ENCODE measurements at places on chromosomes 12 and 14. TPM values are rescaled to one million over a fixed set of nuclear protein-coding genes. Genes with fewer than 3 reads are reported as not detected.

The KRT86 gene
- 0.15 TPM for total RNA-seq

The POMT2 gene
- total RNA-seq = 41.2 TPM

The GPD1 gene
- total RNA-seq = 1.2 TPM

The LARP4 gene
- total RNA-seq = 93.9 TPM

The KRT4 gene
- not detected for total RNA-seq

GRCh38 chr12:57069523-57069922 lies 9.1 kb downstream of the NEMP1 start:
- DNase-seq = no peak

DNA sequence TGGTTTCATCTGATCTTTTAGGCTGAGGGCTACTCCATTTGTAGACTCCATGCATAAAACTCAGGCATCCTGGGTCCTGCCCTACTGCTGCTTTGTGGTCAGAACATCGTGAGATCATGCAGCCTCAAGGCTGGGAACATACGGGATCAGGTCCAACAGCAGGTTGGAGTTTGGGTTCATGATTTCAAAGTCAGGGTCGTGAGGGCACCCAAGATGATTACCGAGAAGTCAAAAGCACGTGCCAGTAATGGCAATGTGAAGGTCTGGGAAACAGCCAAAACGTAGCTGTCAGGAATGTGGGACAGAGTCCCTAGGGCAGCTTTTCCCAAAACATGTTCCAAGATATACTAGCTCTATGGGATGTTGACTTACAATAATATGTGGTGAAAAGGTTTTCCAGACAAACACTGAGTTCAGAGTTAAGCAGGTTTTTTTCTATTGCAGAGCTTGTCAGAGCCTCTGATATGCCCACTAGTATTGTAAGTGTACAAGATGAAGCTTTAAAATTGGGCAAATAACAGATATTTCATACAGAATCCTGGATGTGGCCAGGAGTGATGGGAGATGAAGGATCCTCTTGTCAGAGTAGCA lies 130.3 kb upstream of the DNM1L start:
- DNase-seq = no peak

The ANO2 gene
- total RNA-seq = 5.5 TPM

DNA sequence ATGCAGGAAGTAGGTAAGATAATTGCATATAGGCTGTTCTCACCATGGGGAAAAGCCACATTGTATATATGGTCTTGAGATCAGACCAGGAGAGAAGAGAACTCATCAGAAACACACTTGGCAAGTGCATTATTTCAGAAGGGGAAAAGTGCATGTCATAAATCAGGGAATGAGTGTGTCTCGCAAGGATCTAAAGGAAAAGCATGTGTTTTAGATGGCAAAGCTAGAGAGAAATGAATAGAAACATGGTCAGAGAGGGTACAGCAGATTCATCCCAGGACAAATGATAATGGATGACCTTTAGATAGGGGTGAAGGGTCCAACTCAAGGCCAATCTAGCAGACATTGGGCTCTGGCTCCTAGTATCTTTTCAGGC lies 230.2 kb upstream of the NAV3 start:
- DNase-seq = no peak

- DNase-seq = no peak
These were observed 223.9 kb downstream of the PTPRO start for GRCh38 chr12:15546102-15546701.

DNA sequence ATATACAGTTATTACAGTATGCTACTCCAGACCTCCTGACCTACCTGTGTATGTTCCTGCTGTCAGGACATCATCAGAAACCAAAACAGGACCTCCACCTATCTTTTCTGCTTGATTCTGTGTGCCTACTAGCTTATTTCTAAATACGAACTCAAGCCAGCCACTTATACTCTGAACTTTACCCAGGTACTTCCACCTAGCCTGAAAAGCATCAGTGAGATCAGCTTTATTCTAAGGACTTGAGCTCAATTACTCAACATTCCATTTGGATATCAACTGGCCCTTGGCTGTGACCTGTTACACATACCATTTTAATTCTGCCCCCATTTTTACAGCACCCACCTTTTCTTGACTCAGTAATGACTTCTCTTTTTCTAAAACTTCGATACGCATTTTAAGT lies 29.2 kb downstream of the TRIP11 start:
- no peak for DNase-seq

GRCh38 chr12:47813511-47814196 lies 6.0 kb downstream of the HDAC7 start:
- DNase-seq = no peak

The FSCB gene
- total RNA-seq = not detected

The RPGRIP1 gene
- total RNA-seq = 0.65 TPM

The HELB gene
- total RNA-seq = 7.6 TPM

DNA sequence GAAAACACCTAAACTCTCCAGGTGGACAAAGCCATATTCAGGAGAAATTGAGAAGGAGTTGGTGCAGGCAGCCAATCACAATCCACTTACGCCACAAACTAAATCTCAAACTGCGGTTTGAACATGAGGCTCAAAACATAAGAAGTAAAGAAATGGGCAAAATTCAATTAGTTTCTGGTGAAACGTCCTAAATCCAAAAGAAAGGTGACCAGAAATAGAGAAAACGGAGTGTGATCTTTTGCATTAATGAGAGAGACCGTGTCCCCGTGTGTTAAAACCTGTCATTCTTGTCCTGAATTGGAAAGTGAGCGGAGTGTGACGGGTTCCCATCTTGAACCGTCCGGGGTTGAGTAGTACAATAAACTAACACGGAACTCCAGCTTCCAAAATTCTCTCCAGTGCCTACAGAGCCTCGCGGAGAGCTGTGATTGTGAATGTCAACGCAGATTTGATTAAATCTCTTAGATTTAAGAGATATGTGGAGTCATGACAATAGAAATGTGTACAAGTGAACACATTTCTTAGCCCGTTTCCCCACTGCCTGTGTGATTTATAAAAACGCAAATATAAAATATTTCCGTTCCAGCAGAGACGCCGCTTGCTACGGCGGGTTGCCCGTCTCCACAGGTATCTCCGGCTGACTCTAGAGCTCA lies 595 bp upstream of the METAP2 start:
- DNase-seq = no peak

The GNB3 gene
- total RNA-seq = 9.0 TPM

The MYF6 gene
- total RNA-seq = not detected

DNA sequence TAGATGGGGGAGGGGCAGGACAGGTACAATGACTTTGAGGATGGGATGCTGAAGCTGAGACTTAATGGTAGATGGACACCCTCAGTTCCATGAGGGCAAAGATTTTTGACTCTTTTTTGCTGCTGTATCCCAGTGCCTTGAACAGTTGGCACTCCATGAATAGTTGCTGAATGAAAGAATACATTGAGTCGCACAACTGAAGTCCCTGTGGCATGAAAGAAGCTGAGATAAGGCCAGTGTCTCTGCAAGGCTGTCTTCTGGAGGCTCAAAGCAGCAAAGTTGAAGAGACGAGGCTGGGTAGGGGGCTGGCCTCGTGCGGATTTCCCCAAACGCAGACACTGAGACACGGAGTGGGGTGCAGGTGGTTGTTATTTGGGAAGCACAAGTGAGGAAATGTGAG lies 179.3 kb downstream of the ADCK1 start:
- no peak for DNase-seq

DNA sequence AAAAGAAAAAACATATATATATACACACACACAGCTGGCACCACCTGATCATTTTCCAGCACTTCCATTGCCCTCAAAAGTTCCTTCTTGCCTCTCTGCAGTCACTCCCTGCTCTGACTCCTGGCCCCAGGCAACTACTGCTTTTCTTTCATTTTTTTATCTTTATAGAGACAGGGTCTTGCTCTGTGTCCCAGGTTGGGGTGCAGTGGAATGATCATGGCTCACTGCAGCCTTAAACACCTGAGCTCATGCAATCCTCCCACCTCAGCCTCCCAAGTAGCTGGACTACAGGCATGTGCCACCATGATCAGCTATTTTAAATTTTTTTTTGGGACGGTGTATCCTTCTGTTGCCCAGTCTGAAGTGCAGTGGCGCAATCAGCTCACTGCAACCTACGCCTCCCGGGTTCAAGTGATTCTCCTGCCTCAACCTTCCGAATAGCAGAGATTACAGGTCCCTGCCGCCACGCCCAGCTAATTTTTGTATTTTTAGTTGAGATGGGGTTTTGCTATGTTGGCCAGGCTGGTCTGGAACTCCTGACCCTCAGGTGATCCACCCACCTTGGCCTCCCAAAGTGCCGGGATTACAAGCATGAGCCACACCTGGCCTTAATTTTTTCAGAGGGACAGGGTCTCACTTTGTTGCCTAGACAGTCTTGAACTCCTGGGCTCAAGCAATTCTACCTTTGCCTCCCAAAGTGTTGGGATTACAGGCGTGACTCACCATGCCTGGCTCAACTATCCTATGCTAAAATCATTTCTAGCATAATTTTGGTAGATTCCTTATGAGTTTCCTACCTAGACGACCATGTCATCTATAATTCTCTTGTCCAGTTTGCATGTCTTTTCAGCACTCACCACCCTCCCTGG lies 7.8 kb downstream of the HSP90AA1 start:
- DNase-seq = no peak

The ENDOU gene
- not detected for total RNA-seq

DNA sequence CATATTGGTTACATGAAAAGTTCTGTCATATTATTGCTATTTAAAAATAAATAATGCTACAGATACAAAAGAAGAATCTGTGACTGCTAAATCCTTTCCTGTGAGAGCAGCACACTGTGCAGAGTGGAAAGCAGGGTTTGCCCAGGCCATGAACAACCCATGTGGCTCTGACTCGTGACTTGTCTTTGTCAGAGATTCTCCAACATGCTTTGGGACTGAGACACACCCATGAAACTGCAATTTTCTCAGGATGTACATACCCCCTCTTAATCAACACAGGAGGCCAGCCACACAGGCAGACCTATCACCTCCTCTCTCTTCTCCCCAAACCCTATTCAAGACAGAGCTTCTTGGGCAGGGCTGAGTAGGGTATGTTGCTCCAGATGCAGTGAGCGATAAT lies 96.8 kb upstream of the NTF3 start:
- DNase-seq = no peak

DNA sequence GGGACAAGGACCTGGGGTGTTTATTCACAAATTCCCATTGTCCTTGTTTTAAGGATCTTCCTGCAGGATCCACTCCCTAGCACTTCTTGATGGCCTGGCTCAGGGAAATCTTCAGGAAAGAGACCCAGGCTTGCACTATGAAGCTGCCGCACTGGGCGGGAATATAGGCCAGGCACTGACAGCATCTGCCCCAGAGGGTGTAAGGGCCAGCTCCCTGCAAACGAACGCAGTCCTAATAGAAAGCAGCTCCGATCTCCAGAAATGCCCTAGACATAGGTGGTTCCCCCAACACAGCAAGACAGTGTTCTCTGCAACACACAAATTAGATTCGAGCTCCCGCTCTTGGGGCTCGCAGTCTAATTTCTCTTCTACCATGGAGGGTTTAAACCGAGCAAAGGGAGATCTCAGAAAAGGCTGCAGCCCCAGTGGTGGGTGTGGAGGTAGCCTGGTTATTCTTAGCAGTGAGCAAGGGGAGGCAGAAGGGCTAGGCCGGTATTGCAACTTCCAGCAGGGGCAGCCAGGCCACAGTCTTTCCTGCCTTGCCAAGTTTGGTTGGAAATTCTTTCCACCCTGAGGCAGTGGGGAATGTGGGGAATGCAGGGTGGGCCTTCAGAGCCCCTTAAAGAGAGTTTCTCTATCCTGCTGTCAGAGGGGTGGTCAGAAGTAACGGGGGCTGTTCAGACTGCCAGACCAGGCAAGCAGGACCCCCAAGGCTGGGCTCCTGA lies 16.1 kb upstream of the WSCD2 start:
- peak; percentile 36 for DNase-seq

The PABPN1 gene
- total RNA-seq = 300 TPM

DNA sequence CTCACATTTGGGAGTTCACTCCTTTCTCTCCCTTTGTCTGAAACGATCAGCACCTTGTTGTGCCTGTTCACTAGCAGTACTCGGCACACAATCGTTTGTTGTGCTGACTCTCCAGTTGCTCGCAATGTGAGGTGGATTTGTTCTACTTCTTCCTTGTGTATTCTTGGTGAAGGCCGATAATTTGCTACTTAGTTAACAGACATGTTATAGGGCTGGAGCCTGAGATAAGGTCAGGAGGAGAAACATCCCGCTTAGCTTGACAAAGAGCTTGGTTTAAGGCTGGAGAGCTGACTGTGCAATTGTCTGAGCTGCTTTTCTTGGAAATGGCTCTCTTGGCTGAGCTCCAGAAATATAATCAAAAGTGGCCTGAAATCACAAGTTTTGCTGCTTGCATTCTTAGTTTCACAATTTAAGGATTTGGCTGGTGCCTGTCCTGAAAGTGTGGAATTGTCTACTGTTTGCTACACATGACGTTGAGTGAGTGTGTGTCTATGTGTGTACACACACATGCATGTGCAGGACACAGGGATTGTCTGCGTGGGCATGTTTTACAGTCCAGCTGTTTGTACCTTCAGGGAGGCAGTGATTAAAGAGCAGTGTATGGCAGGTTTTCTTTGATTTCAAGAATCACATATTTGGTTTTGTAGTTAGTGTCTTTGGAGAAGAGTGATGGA lies 77.7 kb downstream of the ARF6 start:
- no peak for DNase-seq

- no peak for DNase-seq
These were observed 152.2 kb downstream of the PDE3A start for GRCh38 chr12:20520532-20520931.

DNA sequence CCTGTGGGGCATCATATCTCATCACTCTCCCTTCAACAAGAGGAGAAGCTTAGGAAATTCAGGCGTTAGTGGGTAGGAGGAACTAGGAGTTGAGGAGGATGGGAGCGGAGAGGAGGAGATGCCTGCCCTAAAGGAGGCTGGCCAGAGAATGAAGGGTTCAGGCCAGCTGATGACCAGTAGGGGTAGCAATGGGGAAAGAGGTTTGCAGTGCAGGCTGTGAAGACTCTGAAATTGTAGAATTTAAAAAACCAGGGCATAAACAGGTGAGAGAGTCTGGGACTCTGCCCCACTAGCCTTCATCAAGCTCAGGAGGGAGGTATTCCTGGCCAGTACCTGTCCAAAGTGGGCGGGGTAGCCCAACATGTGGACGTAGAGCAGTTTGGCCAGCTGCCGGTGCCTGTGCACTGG lies 809 bp downstream of the AP1G2 start:
- no peak for DNase-seq

The LPAR5 gene
- 0.22 TPM for total RNA-seq

The CLEC12A gene
- not detected for total RNA-seq

DNA sequence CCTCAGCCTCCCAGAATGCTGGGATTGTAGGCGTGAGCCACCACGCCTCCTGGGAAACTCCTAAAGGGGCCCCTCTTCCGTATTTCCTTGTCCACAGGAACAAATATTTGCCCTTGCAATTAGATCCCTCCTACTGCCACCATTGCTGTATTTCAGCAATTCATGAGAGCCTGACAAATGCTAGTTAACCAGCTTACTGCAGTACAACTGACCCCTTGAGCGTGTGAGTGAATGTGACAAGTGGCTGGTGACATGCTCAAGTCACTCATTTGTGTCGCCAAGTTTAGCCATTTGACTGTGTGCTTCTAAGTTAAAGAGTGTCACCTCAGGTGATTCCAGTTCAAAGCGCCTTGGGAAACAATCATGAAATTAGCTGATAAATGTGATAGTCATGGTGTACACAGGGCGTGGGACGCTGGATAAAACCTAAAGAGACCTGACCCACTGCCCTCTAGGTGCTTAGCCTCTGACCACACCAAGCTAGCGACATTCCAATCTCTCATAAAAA lies 56.1 kb upstream of the MAP1LC3B2 start:
- no peak for DNase-seq

The PLXNC1 gene
- total RNA-seq = 1.3 TPM
